RPMI8226 (cell line): ENCODE measurements at places on chromosomes 16 and 17.

DNA sequence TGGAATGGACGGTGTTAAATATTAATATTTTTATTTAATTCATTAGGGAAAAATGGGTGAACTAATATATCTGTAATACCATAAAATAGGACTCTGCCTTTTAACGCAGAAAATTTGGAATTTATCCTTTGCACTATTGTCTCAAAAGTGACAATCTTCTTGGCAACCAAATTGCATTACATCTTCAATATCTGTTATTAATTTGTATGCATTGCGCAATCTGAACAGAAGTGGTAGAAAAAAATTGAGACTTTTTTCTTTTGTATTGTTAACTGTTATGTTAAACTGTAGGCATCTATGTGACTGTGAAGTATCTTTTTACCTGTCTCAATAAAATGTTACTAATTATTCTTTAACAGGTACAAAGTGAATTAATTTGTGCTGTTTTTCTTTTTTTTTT lies 55.6 kb downstream of the PPM1E start:
- no peak for DNase-seq

- no peak for DNase-seq
Observed at GRCh38 chr16:58269526-58269925, 25.3 kb downstream of the PRSS54 start.

DNA sequence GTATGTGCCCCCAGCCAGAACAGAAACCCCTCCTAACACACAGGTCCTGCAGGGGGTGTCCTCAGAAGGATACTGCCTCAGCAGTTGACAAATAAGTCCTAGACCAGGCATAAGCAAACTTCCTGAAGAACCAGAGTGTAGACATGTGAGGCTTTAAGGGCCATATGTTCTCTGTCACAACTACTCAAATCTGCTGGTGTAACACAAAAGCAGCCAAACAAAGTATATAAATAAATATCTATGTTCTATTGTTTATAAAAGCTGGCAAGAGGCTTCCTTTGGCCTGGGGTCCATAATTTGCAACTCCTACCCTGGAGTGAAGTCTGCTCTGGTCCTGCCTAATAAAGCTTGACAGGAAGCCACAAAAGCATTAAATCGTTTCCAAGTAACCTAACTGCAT lies 9.9 kb downstream of the FAM83G start:
- no peak for DNase-seq

DNA sequence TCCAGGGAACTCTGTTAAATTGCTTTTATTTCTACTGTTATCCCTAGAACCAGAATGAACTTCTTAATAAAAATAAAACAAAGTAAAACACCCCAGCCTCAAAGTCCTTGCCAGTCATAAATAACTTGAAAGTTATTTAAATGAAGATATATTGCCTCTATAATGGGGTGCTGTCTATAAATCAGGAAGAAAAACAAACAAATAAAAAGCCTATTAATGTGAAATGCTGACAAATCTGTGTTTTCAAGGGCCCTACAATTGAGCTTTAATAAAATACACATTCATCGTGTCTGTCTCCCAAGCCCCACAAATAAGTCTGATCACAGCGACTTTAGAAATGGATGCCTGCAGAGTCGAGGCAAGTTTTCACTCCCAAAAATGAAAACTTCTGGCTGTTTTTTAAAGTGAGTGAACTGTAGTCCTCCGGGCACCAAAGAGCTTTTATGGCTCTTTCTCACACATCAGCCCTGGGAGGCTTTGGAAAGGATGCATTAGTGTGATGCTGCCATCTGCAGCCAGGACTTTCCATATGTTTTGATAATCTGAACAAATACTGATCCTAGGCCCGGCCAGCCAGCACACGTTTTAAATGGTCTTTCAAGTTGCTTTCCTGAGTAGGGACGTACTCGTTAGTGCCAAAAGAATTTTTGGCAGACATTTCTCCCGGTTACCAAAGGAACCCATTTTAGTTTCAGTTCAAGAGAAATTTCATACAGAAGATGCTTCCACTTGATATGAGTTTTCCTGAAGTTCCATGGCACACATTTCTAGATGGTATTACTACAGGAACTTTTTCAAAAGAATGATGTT lies 16.3 kb downstream of the NACA2 start:
- peak; percentile 15 for DNase-seq

GRCh38 chr17:2181897-2182448 lies 121.6 kb downstream of the SMG6 start:
- DNase-seq: no peak

- peak; percentile 84 for DNase-seq
Observed at GRCh38 chr16:82011199-82011641, at the start of gene SDR42E1. SDR42E1 (minus strand) TSS chr16:82011470; CDS start chr16:82000858, 10,612 bp downstream.

GRCh38 chr17:62064791-62065563 lies at the start of gene MED13:
MED13 (minus strand) TSS chr17:62065278; CDS start chr17:62065205, 73 bp downstream.
- DNase-seq: peak; percentile 56

DNA sequence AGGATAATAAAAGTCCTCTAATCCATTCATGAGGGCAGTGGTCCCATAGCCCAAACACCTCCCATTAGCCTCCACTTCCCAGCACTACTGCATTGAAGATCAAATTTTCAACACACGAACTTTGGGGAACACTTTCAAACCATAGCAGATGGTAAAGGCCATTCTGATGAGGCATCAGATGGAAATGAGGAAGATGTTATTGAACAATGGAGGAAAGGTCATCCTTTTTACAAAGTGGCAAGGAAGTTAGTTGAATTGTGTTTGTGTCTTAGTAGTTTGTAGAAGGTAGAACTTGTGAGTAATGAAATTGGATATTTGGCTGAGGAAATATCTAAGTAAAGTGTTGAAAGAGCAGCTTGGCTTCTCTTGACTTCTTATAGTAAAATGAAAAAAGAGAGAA lies 93.3 kb upstream of the NLRP1 start:
- no peak for DNase-seq

DNA sequence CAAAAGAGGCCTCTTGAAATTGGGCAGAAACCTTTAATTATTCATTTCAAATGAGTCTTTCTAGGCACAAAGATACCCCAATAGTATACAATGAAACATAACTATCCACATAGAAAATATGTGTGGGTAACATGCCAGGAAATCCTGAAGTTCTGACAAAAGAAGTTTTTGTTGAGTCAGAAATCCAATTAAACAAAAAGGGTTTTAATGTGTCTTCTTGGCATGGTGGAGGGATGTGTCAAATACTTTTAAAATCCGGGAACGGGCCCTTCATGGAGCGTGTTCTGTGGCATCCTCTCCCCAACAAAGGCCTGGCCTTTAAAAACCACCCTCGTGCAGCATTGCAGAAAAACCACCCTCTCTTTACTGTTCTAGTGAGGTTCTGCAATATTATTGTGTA lies 14.2 kb downstream of the CDRT4 start:
- DNase-seq: no peak

DNA sequence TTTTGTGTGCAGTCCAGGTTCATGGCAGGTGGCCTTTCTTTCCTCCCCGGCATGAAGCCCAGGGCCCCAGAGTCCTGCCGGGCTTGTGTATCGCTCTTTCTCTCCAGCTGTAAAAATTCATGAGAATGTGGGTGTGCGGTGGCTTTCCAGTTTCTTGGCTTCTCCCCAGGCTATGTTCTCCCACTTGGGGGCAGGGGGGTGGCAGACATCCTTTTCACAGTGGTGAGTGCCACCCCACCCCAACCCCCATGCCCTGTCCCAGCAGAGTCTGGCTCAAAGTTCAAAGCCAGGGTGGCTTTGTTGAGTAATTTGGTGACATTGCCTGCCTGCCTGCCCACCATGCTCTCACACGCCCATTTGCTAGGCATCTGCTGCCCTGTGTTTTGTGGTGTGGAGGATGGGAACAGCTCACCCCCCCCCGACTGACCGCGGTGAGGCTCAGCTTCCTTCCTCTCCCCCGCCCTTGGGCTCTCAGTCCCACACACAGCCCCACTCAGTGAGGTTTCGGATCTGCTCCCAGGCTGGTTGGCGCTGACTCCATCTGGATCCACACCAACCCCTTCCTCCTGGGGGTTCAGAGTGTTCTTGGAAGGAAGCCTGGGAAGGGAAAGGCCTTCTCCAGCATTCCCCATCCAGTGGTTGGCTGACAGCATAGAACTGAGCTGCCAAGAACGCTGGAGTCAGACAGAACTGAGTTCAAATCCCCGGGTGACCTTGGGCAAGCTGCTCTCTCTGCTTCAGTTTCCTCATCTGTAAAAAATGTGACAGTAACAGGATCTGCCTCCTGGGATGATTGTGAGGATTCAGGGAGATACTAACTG lies 36.0 kb downstream of the CHD9 start:
- no peak for DNase-seq

GRCh38 chr17:49588726-49589576 lies 13.3 kb downstream of the NXPH3 start:
- no peak for DNase-seq

GRCh38 chr17:17403065-17403464 lies 73.7 kb upstream of the MED9 start:
- DNase-seq: no peak

GRCh38 chr16:83887080-83887479 lies 11.8 kb upstream of the MLYCD start:
- peak; percentile 11 for DNase-seq

DNA sequence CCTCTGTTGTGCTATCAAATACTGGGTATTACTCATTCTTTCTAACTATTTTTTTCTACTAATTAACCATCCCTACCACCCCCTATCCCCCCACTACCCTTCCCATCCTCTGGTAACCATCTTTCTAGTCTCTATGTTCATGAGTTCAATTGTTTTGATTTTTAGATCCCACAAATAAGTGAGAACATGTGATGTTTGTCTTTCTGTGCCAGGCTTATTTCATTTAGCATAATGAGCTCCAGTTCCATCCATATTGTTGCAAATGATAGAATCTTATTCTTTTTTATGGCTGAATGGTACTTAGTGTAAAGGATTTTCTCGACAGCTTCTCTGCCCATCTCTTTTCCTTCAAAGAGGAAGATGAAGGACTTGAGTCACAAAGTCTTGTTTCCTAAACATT lies 138.0 kb upstream of the CPHXL start:
- no peak for DNase-seq

DNA sequence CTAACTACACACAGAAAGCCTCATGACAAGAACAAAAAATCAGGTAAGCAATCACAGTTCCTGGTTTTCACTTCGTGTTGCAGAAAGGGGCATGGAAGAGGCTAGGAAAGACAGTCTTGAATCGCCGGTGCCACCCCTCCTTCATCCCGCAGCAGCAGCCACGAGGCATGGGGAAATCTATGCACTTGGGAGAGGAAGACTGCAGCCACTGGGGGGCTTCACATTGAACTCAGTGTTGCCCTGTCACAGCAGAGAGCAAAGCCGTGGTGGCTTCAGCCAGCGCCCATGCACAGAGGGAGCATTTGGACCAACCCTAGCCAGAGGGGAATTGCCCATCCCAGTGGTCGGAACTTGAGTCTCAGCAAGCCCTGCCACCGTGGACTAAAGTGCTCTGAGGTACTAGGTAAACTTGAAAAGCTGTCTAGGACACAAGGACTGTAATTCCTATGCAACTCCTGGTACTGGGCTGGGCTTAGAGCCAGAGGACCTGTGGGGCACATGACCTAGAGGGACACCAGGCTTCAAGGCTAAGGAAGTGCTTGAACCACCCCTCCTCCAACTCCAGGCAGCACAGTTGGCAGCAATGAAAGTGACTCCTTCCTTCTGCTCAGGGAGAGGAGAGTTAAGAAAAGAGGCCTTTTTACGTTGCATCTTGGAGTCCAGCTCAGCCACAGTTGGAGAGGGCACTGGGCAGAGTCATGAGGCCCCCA lies 35.2 kb upstream of the ATP2C2 start:
- DNase-seq: no peak

- no peak for DNase-seq
Observed at GRCh38 chr16:74738816-74739215, 35.8 kb downstream of the FA2H start.

- no peak for DNase-seq
Observed at GRCh38 chr16:77404775-77405174, 30.1 kb downstream of the ADAMTS18 start.

DNA sequence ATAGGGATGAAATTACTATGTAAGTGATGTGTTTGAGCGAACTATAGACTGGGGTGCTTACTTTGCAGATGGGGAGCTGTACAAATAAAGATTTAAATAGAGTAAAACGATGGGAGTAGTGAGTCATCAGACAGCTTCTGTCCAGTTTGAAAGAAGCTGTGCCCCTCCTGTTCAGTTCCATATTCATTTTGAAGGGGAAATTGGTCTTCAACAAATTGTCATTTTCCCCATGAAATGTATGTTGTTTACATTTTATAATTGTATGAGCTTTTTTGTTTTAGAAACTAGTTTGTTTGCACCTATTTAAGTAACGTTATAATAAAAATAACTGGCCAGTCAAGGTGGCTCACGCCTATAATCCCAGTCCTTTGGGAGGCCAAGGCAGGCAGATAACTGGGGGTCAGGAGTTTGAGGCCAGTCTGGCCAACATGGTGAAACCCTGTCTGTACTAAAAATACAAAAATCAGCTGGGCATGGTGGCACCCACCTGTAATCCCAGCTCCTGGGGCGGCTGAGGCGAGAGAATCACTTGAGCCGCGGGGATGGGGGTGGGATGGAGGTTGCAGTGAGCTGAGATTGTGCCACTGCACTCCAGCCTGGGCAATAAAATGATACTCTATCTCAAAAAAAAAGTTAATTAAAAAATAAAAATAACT lies 20.2 kb downstream of the SEC14L1 start:
- no peak for DNase-seq

- no peak for DNase-seq
Observed at GRCh38 chr16:26889740-26890139, 177.0 kb upstream of the C16orf82 start.

- peak; percentile 34 for DNase-seq
Observed at GRCh38 chr16:49608779-49609178, 235.2 kb downstream of the C16orf78 start.

DNA sequence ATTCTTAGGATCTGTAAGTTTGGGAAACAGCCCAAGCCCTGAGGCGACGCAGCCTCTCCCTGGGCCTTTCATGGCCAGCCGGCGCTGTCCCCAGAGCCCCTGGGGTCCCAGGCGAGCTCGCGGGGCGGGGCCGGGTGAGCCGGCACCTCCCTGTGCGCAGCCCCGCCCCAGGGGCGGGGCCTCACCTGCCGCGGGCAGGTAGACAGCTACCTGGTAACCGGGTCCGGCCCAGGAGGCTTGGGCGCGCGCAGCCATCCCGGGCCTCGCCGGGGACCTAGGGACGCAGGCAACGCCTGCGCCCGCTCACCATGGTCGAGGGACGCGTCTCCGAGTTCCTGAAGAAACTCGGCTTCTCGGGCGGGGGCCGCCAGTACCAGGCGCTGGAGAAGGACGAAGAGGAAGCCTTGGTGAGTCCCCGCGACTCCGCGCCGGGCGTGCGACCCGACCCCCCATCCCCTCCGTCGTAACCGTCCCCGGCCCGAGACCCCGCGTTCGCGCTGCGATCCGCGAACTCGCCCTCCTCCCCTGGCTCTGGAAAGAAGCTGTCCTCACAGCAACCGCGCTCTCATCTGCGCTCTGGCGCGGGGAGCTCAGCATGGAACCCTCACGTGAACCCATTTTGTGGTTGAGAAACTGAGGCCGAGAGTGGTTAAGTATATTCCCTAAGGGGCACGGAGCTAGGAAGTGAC lies at the start of gene ATP2C2:
Gene ATP2C2, plus strand, starts transcription at position 231 of the 689 bp plus-strand sequence. Its CDS starts 78 bp downstream, at position 309.
- DNase-seq: no peak

- DNase-seq: no peak
Observed at GRCh38 chr16:35743101-35743692, 2283.8 kb downstream of the TP53TG3F start.

- no peak for DNase-seq
Observed at GRCh38 chr17:68417317-68417716, 40.0 kb downstream of the WIPI1 start.
